ENCODE measurements at places on chromosomes 16 and 17.

- DNase-seq, result no peak
Measured at GRCh38 chr16:65069065-65069464, 52.8 kb downstream of the CDH11 start.

GRCh38 chr16:85393674-85394451 is 219.3 kb upstream of the GSE1 start:
- DNase-seq, result peak; percentile 70

DNA sequence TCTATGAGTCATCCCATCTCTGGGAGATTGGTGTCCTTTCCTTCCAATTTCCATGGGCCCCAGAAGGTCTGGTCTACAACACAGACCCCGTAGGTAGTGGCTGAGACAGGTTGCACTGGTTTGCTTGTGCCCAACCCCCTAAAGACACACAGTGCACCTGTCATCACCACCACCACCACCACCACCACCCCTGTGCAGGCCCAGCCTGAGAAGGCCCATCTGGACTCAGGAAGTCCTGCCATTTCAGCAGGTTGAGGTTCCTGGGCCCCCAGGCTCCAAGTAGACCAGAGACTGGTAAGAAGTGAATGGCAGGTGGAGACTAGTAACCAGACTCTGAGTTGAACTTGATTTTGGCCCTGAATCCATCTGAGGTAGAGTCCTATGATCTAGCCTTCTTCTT is 25.9 kb upstream of the PHB1 start:
- no peak for DNase-seq

DNA sequence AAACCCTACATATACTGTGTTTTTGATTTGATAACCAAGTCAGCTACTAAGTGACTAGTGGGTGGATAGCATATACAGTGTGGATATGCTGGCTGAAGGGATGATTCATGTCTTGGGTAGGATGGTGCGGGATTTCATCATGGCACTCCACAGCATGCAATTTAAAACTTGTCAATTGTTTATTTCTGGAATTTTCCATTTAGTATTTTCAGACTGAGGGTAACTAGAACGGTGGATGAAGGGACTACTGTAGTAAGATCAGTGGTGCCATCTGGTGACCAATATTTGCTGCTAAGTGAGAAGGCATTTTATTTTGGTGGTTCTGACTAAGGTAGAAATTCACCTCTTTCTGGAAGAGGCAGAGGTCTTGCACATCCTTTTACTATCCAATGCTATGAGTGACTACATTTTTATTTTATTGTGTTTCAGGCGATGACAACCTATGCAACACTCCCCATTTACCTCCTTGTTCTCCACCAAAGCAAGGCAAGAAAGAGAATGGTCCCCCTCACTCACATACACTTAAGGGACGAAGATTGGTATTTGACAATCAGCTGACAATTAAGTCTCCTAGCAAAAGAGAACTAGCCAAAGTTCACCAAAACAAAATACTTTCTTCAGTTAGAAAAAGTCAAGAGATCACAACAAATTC is 3.1 kb downstream of the CDC6 start:
- no peak for DNase-seq

- DNase-seq, result no peak
Measured at GRCh38 chr17:74002241-74002640, 201.2 kb upstream of the RPL38 start.

All from activated T-cell treated with anti-CD3 and anti-CD28 coated beads, Interleukin-2, amount 50 U/mL, for 4 hours (primary cell).